Fibroblast of lung (primary cell): ENCODE measurements at places on chromosomes 3 and 15.

DNA sequence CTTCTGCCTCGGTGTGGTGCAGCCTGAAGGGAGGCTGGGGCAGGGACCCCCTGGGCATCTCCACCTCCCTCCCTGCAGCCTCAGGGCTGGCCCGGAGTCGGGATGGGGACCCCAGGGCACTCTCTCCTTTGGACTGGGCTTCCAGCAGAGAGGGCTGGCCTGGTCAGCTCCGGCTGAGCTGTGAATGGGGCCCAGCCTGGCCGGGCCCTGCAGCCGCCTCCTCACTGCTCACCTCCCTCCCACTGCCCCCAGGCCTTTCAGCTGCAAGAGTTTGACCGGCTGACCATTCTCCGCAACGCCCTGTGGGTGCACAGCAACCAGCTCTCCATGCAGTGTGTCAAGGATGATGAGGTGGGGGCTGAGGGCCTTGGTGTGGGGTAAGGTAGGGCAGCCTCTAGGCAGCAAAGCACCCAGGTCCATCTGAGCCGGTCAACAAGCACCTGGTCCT, 36.0 kb downstream of the PSTPIP1 start:
- peaks cover under 1% of the 10 kb centered on the region for H3K36me3 ChIP-seq
- no peak overlapping the region for H3K4me3 ChIP-seq
- H3K4me1 ChIP-seq = no peaks in the 10 kb centered on the region
- no peak overlapping the region for H3K27ac ChIP-seq

- DNase-seq = peak; percentile 8
- H3K4me1 ChIP-seq = no peaks in the 10 kb centered on the region
- no peak overlapping the region for H3K27ac ChIP-seq
- no peak overlapping the region for H3K4me3 ChIP-seq
- no peaks in the 10 kb centered on the region for H3K36me3 ChIP-seq
These were observed 24.7 kb upstream of the MCTP2 start for GRCh38 chr15:94206463-94207167.

DNA sequence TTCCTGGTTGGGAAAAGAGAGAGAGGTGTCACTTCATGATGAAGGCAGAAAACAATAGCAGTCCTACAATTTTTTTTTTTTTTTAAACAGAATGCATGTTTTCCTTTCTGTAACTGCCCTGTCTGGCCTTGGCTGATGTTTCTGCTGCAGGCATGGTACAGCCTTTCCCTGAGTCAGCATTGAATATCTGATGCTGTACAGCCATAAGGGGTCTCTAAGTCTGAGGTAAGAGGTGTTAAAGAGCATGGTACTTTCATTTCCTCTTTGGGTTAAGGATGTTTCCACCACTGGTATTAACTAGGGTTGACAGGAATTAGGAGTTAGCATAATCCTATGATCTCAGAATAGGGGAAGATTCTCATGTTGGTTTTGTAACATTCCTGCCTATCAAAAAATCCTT, 147.4 kb downstream of the CHST2 start:
- no peaks in the 10 kb centered on the region for H3K27me3 ChIP-seq
- DNase-seq = no peak
- no peak overlapping the region for H3K27ac ChIP-seq
- H3K4me3 ChIP-seq = no peak overlapping the region

- peak; percentile 53 for DNase-seq
- H3K27ac ChIP-seq = peak within 1 kb of the TSS; percentile 85
- peaks cover 13% of the 10 kb centered on the region for H3K36me3 ChIP-seq
- H3K27me3 ChIP-seq = no peaks in the 10 kb centered on the region
- H3K4me3 ChIP-seq = peak within 1 kb of the TSS; percentile 49
These were observed at the start of gene TTLL3 for GRCh38 chr3:9809615-9810432. Gene TTLL3 (plus strand): TSS chr3:9810262. CDS start chr3:9810662, 400 bp downstream.

GRCh38 chr3:138578141-138578540, 15.9 kb downstream of the CEP70 start:
- no peak overlapping the region for H3K27ac ChIP-seq
- no peak for DNase-seq
- no peaks in the 10 kb centered on the region for H3K36me3 ChIP-seq
- H3K27me3 ChIP-seq = no peaks in the 10 kb centered on the region
- no peak overlapping the region for H3K4me3 ChIP-seq
- no peaks in the 10 kb centered on the region for H3K4me1 ChIP-seq

DNA sequence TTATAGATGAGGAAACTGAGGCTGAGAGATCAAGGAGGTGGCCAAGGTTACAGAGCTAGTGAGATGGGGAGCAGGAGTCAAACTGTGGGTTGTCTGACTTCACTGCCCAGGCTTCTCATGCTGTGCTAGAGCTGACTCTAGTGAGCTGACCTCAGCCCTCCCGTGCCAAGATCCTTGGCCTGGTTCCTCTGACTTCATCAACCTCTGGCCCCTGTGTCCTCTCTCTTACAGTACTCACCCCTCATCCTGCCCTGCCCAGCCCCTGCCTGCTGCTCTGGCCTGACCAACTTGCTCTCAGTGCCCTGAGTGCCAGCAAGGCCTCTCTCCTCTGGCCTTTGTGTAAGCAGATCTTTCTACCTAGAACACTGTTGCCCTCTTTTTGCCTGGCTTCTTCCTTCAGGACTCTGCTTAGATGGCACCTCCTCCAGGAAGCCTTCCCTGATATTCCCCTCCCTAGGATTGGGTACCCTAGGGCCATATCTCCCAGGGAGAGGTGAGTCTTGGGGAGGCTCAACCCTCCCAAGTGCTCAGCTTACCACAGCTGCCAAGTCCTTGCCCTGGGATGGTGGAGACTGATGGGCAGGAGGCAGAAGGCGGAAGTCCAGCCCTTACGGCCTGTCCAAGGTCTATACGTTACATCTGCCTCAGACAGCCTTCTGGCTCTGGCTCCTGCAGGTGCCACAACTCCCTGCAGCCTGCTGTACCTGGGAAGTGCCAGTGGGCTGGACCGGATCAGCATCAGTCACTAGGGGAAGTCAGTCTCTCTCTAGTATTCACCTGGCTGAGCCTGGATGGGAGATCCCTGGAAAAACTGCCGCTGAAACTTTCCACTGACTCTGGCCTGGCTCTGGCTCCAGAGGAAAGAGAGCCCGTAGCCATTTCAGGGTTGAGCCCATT, 36.3 kb upstream of the FAM107A start:
- no peak overlapping the region for H3K4me3 ChIP-seq
- no peaks in the 10 kb centered on the region for H3K4me1 ChIP-seq
- DNase-seq = no peak
- no peaks in the 10 kb centered on the region for H3K36me3 ChIP-seq

DNA sequence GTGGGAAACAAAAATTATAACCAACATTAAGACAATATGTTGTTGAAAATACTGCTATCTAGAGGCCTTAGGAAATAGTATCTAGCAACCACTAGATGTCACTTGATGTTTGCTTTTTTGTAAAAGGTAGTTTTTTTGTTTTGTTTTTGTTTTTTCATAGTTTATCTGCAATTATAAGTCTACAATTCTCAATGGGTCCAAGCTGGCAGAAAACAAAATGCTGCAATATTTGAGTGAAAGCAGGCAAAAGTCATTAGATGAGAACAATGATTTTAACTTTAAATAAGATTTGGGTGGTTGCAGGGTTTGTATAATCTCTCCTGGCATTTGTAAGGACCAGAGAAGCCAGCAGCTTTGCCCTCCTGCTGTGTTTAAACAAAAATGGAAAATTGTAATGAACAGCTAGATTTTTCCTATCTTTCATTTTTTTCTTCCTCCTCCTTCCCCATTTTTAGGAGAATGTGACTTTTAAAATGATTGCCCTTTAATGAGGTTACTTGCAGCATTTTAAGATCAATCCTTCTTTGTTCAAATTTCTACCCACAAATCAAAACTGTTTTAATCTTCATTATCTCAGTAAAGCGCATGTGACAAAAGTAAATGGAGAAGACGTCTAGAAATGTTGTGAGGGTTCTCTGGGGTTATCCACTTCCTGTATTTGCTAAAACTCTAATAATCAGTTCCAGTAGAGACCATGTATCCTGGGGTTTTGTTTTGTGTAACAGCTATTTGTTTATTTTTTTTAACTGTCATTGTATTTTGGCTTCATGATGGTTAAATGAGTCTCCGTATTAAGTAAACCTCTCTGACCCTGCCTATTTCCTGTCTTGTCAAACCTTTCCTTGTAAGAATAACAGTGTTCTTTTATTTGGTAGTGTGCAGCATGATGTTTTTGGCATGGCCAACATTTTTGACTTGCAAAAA, 27.3 kb downstream of the DUT start:
- H3K36me3 ChIP-seq = no peaks in the 10 kb centered on the region
- DNase-seq = peak; percentile 77
- H3K27me3 ChIP-seq = no peaks in the 10 kb centered on the region
- no peak overlapping the region for H3K4me3 ChIP-seq
- peaks cover 15% of the 10 kb centered on the region for H3K4me1 ChIP-seq

GRCh38 chr15:78065284-78065872, 12.1 kb downstream of the TBC1D2B start:
- peak overlapping the region; percentile 15 for H3K4me3 ChIP-seq
- no peaks in the 10 kb centered on the region for H3K27me3 ChIP-seq
- peak; percentile 99 for DNase-seq
- no peaks in the 10 kb centered on the region for H3K36me3 ChIP-seq
